AG04450 (cell line): ENCODE measurements at places on chromosomes 2 and 18.

- no peak for DNase-seq
Observed at GRCh38 chr2:54568876-54569321, 112.8 kb downstream of the SPTBN1 start.

DNA sequence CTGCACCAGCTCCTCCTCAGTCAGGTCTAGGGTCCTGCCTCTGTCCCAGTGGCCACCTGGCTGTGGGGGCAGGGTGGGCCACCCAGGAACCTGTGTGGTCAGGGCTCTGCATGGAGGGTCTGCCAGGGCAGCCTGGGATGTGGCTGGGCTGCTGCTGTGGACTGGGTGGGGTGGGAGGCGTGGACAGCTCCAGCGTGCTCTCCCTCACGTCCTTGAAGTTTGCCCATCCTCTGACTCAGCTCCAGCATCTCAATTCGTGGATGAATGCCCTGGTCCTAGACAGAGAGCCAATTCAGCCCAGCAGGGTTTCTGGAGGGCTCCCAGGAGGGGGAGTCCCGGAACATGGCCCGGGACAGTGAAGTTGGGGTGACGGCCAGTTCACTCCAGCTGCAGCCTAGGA is 64.3 kb upstream of the EPAS1 start:
- DNase-seq: no peak

DNA sequence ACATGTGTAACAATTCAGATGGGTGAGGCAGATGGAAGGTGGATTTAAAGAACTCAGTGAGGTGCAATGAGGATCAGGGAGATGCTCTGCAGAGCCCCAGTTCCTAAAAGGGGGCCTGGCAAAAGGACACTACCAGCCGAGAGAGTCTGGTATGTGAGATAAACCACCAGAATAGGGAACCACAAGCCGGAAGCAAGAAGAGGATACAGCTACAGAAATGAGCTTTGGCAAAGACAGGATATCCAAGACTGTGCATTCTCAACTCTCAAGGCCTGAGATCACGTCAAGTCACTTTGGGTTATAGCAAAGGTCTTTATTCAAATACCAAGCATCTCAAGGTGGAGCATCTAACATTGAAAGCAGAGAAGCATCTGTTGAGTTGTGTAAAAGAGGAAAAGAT is 293.5 kb downstream of the ARHGAP15 start:
- no peak for DNase-seq

DNA sequence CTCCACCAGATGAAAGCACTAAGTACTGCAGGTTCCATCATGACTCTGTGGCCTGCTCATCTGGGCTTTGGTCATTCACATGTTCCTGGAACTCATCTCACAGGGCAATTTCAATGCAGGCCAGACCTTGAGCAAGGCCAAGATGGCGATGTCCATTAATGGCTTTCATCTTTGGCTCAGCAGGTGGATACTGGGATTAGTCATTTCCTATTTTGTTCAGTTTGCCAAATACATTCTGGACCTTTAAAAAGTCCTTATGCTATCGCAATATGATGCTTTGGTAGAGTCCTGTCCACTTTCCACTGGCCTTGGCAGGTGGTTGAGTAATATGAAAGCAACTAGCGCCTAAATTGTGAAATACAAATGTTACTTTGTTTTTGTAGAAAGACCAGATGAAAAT is 170.1 kb upstream of the REV1 start:
- no peak for DNase-seq

DNA sequence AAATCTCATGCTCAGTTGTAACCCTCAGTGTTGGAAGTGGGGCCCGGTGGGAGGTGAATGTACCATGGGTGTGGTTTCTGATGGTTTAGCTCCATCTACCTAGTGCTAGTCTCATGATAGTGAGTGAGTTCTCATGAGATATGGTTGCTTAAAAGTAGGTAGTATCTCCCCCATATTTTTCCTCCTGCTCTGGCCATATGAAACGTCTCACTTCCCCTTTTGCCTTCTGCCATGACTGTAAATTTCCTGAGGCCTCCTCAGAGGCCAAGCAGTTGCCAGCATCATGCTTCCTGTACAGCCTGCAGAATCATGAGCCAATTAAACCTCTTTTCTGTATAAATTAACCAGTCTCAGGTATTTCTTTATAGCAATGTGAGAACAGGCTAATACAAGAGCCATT is 62.8 kb upstream of the RNF152 start:
- no peak for DNase-seq

DNA sequence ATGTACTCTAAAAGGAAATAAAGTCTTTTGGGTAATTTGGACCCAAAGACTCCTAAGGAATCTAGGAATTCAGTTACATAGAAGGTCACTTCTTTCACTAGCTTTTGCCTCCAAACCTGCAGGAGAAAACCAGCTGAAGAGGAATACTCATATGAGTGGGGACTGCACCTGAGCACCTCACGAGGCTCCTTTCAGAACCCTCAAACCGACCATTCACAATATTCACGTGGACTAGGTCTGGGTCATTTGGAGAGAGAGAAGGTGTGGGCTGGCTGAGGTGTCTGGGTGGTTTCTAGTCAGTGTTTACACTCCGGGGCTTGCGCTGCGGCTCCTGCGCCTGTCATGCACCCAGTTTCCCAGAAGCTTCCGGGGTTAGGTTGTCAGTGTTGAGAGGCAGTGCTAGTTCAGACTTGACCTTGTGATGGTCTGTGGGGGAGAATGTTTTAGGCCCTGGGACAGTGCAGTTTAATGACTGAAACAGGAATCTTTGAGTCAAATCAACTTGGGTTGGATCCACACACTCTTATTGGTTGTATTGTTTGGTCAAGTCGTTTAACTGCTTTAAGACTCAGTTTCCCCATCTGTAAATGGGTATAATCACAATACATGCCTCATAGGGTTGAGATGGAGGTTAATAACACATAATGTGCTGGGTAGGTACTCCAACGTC is 78.4 kb downstream of the LIMS1 start:
- no peak for DNase-seq

- DNase-seq: no peak
Observed at GRCh38 chr18:45565280-45565970, 49.9 kb upstream of the SLC14A2 start.

DNA sequence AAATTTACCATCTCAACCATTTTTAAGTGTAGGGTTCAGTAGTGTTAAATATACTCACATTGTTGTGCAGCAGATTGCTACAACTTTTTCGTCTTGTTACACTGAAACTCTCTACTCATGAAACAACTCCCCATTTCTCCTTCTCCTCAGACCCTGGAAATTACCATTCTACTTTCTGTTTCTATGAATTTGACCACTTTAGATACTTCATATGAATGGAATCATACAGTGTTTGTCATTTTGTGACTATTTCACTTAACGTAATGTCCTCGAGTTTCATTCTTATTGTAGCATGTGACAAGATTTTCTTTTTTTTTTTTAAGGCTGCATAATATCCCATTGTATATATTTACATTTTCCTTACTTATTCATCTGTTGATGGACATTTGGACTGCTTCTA is 203.8 kb downstream of the PLCL1 start:
- no peak for DNase-seq

DNA sequence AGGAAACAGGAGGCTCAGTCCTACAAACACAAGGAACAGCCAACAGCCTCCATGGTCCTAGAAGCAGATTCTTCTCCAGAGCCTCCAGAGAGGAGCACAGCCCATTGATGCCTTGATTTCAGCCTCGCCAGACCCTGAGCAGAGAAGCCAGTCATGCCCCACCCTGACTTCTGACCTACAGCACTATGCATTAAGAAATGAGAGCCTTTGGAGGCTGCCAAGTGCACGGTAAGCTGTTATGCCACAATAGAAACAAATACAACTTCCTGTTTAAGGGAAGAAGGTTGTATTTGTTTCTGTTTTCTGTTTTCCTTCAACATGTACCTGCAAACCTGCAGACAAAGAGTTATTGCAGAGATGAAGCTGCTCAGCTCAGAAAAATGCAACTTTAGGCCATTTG is 181.3 kb upstream of the AGAP1 start:
- DNase-seq: no peak

GRCh38 chr2:15311201-15311907 is 249.8 kb downstream of the NBAS start:
- no peak for DNase-seq

DNA sequence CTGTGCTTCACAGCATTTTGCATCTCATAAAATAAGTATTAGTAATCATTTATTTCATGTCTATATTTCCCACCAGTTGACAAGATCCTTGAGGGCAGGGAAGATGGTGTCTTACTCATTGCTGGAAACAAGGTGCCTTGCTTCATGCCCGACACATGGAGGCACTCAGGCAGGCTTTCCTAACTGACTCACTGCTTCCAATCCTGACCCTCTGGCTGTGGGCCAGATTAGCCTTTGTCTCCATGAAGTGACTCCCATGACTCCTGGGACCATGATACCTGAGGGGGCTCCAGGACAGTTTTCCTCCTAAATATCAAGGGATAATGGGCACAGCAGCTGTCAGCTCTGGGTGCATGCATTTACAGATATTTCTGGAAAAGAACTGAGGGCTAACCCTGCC is 275.1 kb downstream of the AGPS start:
- DNase-seq: no peak

GRCh38 chr2:171310889-171311288 is 122.9 kb downstream of the METTL8 start:
- no peak for DNase-seq

DNA sequence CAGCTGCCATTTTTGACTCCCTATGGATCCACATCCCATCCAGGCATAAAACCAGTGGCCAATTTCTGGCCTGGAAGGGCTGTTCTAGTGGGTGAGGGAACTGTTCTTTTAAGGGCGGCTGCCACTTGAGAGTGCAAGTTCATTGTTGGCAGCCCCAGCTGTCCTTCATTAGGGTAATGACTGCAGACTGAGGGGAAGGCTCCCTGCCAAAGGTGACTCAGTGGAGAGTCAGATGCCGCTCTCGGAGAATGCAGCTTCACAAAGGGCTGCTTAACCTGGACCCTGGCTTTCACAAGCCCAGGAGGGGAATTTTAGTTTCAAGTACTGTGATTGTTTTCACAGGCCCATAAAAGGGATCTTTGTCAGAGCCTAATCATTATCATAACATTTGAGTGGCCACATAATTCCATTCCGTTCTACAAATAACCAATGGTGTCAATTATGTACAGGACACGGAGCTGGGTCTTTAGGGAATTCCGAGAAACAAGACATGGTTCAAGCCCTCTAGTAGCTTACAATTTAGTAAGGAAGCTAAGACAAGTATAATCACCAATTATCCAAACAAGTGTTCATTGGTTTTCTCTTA is 235.7 kb downstream of the CDCA7 start:
- peak; percentile 82 for DNase-seq

- DNase-seq: peak; percentile 26
Observed at GRCh38 chr18:49898421-49898820, 85.1 kb upstream of the ACAA2 start.

DNA sequence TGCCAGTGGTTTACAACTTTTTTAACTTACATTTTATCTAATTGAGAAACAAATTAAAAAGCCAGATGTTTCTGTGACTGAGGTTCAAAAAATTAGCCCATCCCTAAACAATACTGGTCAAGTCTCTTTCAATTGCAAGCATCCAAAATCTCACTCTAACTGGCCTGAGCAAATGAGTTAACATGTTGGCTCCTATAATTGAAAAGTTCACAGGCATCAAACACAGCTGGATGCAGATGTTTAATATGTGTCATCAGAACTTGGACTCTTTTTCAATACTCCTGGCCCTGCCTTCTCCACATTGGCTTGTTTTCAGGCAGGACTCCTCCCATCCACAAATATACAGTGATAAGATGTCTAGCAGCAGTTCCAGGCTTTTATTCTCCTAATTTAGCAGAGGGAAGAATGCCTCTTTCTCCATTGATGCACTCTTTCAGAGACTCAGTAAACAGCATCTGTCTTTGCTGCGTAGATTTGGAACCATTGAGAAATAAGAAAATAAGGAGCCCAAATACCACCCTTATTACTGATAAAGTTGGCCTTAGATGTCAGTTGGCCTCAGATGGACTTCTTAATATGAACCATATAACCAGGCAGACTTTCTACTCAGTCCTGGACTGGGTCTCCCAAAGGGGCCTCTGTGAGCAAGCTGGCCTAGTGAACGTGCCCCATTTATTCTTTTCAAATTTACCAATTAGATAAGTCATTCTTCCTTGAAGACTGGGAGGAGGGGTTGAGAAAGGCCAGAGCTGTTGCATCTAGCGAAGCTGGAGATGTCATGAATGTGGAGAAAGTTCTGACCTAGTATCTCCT is 30.4 kb upstream of the FN1 start:
- DNase-seq: no peak

GRCh38 chr2:232375164-232375563 is 3.4 kb upstream of the ALPP start:
- DNase-seq: no peak

GRCh38 chr2:149739171-149739882 is 151.8 kb upstream of the MMADHC start:
- DNase-seq: no peak

- no peak for DNase-seq
Observed at GRCh38 chr2:133657591-133657990, 89.3 kb upstream of the NCKAP5 start.

- DNase-seq: no peak
Observed at GRCh38 chr2:70258532-70258875, 567 bp downstream of the PCYOX1 start.

DNA sequence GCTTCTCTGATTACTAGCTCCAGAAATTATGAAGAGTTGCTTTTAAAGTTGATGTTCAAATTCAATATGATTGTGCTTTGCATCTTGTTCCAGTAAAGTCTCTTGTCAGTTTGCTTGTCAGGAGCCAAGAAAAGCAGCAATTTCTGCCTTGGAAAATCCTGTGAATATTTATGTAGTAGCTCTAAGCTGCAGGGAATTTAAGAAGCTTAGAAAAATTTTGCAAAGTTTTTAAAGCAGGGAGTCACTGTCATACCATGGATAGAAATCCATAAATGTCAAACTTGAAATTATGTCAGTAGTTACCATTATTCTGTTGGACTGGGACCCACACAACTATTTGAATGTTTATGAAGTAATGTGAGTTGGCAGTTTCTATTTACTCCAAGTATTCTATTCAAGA is 169.3 kb downstream of the TMEM200C start:
- DNase-seq: no peak

- no peak for DNase-seq
Observed at GRCh38 chr2:208006337-208006736, 19.0 kb downstream of the PLEKHM3 start.

GRCh38 chr2:161312996-161313395 is 4.8 kb downstream of the PSMD14 start:
- DNase-seq: no peak
